ENCODE measurements at places on chromosomes 11 and 22.

GRCh38 chr11:21541187-21541751 lies 651.6 kb upstream of the ANO5 start:
- DNase-seq = no peak

- no peak for DNase-seq
These were observed 228.3 kb downstream of the FAM181B start for GRCh38 chr11:82505379-82505778.

DNA sequence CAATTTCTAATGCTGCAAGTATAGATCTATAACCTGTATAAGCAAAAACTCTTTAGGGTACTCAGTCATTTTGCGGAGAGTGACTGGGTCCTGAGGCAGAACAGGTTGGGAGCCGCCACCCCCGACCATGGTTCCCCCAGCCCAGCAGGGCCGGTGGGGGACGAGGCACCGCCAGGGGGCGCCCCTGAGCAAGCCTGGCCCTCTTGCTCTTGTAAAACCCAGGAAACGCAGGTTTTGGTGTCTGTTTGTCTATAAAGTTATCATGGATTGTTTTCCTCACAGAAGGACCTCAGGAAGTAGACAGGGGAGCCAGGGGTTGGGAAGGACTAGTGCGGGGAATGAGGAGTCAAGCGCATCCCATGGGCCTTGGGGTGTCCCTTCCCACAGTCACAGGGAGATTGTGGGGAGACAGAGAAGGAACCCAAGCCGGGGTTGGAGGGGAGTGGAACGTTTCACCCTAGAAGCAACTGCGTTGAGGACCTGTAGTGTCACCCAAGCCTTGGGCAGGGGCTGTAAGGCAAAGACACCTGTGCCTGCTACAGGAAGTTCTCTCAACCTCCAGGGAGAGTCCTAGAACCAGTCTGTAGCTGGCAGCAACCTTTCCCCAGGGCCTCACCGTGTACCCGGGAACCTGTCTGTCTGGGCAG lies 26.4 kb downstream of the KCTD17 start:
- DNase-seq = peak; percentile 91

DNA sequence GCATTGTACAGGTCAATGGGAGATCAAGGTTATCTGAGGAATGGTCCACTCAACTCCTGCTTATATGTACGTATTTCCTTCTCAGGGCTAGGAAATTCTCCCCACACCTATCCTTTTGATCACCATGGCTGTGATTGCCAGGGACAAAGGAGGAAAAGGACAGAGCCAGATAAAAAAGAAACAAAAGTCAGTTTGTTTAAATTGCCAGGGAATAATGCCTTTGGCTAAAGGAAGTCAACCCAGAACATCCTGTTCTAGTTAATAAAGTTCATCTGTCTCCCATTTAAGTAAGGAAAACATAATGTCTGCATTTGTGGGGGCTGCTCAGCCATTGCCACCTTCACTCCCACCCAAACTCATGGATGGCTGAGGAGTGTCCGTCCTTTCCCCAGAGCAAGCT lies 124.7 kb downstream of the ME3 start:
- DNase-seq = no peak

DNA sequence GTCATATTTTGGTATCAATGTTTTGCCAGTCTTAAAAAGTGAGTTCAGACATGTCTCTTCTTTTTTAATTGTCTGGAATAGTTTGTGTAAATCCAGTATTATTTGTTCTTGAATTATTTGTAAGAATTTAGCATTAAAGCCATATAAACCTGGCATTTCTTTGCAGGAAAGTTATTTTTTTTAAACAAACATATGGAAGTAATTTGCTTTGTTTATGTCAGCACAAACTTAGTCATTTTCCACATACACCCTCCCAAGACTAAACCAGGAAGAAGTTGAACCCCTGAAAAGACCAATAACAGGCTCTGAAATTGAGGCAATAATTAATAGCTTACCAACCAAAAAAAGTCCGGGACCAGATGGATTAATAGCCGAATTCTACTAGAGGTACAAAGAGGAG lies 9.1 kb upstream of the CCDC81 start:
- DNase-seq = no peak

DNA sequence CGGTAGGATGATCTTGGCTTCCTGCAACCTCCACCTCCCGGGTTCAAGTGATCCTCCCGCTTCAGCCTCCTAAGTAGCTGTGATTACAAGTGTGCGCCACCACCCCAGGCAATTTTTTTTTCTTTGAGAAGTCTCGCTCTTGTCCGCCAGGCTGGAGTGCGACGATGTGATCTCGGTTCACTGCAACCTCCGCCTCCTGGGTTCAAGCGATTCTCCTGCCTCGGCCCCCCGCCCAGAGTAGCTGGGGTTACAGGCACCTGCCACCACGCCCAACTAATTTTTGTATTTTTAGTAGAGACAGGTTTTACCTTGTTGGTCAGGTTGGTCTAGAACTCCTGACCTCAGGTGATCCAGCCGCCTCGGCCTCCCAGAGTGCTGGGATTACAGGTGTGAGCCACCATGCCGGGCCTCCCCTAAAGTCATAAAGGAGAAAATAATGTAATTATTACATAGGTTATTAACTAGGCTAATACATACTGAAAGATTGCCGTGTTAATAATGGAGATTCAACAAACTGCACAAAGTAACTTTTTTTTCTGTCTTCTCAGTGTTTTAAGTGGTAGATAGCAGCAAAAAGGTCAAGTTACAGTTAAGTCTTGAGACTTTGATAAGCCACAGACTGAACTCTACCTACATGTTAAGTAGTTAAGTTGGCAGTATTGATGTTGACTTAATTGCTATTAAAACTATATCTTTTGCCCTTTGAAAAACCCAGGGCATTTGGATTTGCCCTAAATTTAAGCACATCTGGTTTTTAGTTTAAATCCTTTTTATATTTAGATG lies 3.9 kb downstream of the CAPRIN1 start:
- DNase-seq = no peak

Measured in GM10248 (cell line).